ENCODE measurements at places on chromosomes 3 and 15. TPM values are rescaled to one million over a fixed set of nuclear protein-coding genes. Genes with fewer than 3 reads are reported as not detected.

DNA sequence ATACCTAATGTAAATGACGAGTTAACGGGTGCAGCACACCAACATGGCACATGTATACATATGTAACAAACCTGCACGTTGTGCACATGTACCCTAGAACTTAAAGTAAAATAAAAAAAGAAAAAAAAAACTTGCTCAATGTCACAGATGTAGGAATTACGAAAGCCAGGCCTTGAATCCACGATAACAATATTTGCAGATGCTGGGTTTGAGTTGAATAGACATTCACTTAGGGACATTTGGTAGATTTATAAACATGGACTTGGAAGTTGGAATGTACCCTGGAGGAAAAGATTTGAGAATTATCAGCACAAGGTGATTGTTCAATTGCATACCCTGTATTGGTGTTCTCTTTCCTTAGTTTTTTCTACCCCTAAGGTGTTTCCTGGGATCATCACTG, 260.2 kb upstream of the PEX5L start:
- H3K27me3 ChIP-seq = no peaks in the 10 kb centered on the region
- no peak for DNase-seq
- no peak overlapping the region for H3K4me3 ChIP-seq
- no peak overlapping the region for H3K27ac ChIP-seq

GRCh38 chr15:99508852-99509251, 56.9 kb upstream of the MEF2A start:
- H3K27ac ChIP-seq = no peak overlapping the region
- H3K4me1 ChIP-seq = peaks cover 8% of the 10 kb centered on the region
- DNase-seq = no peak
- H3K36me3 ChIP-seq = no peaks in the 10 kb centered on the region
- H3K27me3 ChIP-seq = no peaks in the 10 kb centered on the region

The ALG3 gene
- total RNA-seq = 12.0 TPM

The LTK gene
- 9.7 TPM for total RNA-seq

The DUOXA2 gene
- not detected for total RNA-seq

The FBXO40 gene
- not detected for total RNA-seq

DNA sequence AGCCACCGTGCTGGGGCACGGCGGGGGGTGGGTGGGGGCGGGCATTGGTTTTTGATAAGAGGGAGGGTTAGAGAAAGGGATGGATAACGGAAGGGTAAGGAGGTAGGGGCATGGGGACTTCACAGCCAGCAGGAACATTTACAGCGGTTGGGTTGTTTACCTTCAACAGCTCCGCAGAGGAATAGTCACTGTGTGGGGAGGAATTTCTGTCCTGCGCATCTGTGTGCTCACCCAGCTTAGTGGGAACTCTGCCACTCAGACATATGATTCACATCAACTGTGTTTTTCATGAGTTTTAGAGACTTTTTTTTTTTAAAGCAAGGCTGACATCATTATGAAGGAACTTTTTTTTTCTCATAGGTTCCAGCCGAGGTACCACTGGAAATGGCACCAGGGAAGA, 19.6 kb downstream of the CHRD start:
- H3K4me1 ChIP-seq = no peaks in the 10 kb centered on the region
- no peak for DNase-seq
- no peak overlapping the region for H3K27ac ChIP-seq
- H3K36me3 ChIP-seq = no peaks in the 10 kb centered on the region
- H3K27me3 ChIP-seq = peaks cover 11% of the 10 kb centered on the region

GRCh38 chr3:30602946-30603345, 3.5 kb upstream of the TGFBR2 start:
- no peaks in the 10 kb centered on the region for H3K36me3 ChIP-seq
- H3K27ac ChIP-seq = no peak overlapping the region
- H3K27me3 ChIP-seq = no peaks in the 10 kb centered on the region
- no peak overlapping the region for H3K4me3 ChIP-seq
- peaks cover 26% of the 10 kb centered on the region for H3K4me1 ChIP-seq

The ERICH6 gene
- total RNA-seq = not detected

All from CD4-positive, alpha-beta T cell (primary cell).